ENCODE measurements at places on chromosomes 6 and 20.

DNA sequence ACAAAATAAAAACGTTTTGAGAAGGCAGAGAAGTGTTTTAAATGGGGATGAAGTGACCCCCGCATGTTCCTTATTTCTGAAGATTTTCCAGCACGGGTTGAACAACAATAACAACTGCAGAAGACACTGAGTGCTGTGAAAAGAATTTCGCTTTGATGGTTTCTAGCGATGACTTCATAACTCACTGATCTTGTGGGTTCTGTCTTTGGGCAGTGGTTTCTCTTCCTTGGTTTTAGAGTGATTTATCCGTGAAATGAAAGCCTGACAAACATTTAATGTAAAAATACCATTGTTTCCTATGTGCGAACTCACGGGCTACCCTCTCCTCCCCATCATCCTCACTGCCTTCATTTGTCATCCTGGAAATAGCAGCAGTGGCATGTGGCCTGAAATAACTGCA, 793.9 kb downstream of the QKI start:
- no peak for DNase-seq

GRCh38 chr20:59025511-59025910, 6.3 kb downstream of the TUBB1 start:
- DNase-seq, result no peak

- peak; percentile 58 for DNase-seq
Measured at GRCh38 chr6:118618676-118619377, 32.6 kb downstream of the CEP85L start.

DNA sequence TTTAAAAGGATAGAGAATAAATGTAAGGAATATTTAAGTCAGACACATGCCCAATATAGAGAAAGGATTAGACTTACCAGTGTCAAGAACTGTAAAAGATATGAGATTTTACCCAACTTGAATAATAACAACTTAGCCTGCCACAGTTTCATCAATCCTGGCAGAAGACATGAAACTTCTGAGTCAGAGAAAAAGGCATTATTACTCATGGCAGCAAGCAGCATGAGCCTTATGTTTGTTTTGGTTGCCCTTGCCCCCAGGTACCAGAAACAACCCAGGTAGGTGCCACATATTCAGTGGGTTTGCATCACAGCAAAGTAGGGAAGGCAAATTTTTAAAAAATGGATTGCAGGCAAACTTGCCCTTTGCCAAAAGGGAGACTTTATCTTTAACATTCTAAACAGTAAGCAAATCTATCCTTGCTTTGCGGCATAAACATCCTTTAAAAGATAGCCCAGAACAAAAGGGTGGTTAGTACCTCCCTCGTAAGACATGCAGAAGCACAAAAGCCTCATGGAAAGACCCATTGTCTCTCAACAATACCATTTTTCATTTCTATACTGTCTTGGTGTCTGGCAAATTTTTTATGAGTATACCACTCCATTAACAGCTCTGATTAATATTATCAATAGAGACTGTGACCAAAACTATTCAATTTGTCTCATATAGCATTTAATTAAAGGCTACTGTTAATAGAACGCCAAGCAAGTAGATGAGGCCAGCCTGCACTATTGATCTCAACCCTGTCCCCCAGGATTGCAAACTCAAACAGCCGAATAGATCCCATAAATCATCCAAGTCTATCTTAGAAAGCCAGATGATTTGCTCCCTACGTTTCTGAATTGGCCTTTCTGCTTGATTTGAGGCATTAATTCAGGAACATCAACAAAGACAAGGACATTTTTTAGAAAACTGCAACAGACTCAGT, 185.1 kb downstream of the COL19A1 start:
- DNase-seq, result no peak

DNA sequence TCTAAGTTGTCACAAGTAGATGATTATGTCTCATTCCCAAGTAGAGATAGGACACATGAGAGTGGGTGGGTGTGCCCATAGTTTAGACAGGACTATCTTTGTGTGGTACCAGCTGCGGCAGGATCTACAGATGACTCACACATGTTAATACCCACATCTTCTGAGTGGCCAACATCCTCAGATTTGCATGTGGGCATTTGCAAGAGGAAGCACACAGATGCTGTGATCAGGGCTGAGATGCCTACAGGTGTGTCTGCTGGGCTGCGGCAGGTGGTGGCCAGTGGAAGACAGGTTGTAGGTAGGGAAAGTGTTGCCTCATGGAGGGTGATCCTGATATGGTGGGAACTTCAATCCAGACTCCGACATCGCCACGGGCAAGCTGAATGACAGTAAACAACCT, 50.8 kb downstream of the UTRN start:
- DNase-seq, result peak; percentile 57

- no peak for DNase-seq
Measured at GRCh38 chr6:137949686-137950390, 82.8 kb downstream of the TNFAIP3 start.

- no peak for DNase-seq
Measured at GRCh38 chr6:170076466-170077165, 214.3 kb downstream of the DLL1 start.

- no peak for DNase-seq
Measured at GRCh38 chr6:107658920-107659865, 164.9 kb downstream of the SCML4 start.

- DNase-seq, result no peak
Measured at GRCh38 chr20:62745952-62746288, 37.3 kb downstream of the NTSR1 start.

DNA sequence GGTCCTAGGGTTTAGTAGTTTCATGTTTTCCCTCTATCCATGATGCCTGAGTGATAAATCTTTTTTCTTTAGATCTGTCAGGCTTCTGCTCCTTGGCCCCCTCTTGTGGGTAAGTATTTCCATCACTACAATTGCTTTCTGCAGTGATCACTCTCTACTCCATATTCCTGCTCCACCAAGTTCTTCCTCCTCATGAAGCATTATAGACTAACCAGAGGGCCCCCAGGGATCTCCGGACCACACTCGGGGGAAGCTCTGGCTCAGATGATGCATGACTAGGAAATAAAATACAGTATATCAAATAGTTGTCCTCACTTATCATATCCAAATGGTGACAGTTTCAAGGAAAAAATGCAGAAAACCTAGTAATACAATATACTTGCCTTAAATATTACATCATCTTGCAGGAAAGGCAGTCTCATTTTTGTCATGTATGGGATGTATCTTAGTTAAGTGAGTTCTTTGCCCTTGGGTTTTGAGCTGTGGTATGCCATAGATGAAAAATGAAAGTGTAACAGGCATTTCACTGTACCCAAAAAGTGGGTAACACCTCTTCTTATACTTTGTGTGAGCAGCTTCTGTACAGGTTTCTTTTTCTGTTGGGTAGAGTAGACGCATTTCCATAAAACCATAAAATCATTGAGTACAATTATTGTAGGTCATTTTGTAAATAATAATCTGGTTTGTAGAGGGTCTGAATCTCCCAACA, 200.9 kb upstream of the EYA4 start:
- no peak for DNase-seq

DNA sequence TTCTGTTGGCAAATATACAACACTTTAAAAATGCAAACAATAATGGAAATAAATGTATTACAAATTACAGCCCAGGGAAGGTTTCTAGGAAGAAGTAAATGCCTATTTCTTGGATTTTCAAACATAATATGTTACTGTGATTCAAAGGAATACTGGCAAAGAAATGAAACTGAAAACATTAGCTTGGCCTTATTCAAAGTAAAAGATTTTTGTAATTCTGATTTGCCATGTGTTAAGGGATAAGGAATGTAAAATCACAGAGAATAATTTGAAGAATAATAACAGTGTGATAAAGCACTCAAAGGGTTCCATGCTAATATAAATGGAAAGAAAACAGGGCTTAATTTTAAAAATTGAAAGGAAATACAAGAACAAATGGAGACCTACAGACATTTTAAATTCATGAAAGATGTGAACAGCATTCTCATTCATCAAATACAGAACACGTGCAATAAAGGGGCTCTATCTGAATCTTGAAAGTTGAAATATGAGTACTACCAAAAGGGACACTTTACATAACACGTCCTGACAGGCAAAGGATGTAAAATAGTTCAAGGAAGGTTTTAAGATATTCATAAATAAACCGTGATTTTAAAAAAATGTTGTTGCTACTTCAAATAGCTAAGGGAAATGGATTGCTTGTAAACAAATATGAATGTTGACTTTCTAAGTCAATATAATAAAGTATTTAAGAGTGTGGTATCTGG, 138.1 kb downstream of the RFPL4B start:
- no peak for DNase-seq

DNA sequence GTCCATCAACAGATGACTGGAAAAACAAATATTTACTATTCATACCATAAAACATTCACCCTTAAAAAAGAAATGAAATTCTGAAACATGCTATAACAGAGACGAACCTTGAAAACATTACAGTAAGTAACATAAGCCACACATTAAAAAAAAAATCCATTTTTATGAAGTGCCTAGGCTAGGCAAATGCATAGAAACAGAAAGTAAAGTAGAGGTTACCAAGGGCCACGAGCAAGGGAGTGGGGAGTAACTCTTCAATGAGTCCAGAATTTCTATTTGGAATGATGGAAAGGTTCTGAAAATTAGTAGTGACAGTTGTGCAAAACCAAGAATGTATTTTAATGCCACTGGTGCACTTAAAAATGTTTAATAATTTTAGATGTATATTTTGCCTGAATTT, 47.7 kb downstream of the STAU1 start:
- no peak for DNase-seq

GRCh38 chr6:16205377-16206144, 32.8 kb upstream of the GMPR start:
- DNase-seq, result no peak

- DNase-seq, result no peak
Measured at GRCh38 chr6:139277161-139277560, 14.6 kb downstream of the TXLNB start.

DNA sequence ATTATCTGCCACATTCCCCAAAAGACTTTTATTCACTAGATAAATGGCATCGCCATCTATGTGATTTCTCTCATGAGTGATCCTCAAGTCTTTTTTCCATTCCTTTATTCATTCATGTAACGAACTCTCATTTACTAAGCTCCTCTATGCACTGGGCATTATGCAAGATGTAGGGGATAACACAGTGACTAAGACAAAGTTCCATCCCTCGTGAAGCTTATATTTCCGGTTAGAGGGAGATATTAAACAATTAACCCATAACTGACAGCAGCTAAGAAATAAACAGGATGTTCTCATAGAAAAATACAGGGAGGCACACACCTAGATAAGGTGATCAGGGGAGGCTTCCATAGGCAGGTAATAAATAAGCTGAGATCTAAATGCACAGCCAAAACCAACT, 17.2 kb upstream of the PREX1 start:
- no peak for DNase-seq

GRCh38 chr6:121994919-121995318, 404.5 kb upstream of the HSF2 start:
- no peak for DNase-seq

DNA sequence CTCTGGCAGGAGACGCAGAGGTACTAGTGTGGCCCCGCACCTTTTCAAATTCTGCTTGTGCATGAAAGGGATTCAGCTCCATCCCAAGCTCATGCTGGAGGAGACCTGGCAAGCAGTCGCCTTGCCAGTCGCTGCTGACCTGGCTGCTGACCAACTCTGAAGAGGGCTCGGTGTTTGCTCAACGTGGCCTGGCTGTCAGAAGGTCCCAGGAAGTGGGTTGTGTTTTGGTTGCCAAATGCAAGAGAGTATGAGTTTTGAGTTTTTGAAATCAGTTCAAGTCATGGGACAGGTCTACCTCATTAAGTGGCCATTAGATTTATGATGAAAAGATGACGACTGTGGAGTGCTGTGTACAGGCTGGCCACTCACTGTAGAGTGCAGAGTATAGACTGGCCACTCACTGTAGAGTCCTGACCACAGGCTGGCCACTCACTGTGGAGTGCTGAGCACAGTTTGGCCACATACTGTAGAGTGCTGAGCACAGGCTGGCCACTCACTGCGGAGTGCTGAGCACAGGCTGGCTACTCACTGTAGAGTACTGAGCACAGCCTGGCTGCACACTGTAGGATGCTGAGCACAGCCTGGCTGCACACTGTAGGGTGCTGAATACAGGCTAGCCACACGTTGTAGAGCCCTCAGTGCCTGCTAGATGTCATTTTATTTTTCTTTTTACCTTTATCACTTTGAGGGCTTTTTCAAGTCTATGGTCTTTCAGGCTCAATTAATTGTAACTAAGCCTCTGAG, 193.9 kb downstream of the ZNF217 start:
- DNase-seq, result no peak

DNA sequence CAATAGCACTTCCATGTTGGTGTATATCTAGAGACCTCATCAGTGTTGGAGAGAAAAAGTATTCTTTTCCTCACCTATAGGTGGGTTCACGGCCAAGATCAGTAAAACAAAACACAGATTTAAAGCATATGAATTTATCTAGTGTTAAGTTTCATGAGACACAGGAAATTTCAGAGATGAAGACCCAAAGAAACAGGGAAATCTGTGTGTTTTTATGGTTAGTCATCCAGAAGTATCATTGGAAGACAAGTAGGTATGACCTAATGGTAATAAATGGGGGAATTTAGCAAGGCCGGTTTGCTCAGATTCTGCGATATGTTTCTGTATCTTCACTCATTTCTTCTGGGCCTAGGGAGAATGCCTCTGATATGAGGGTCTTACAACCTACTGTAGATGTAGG, 419.6 kb upstream of the MARCKS start:
- DNase-seq, result no peak

GRCh38 chr6:169839898-169840631, 88.6 kb downstream of the ERMARD start:
- peak; percentile 14 for DNase-seq

DNA sequence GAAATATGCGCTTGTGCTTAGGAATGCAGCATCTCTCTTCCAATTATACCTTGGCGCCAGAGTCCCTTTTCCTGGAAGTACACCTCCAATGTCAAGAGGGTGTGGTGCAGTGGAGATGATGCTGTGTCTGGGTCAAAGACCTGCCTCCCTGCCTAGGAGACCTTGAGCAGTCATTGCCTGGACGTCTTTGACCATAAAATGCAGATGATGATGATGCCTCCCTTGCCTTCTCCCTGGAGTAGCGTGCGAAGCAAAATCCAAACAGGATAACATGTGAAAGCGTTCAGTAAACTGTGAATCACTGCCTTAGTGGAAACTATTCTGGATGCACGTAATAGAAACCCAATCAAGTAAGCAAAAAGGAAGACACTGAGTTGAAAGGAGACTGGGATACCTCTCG, 97.4 kb upstream of the ARMC2 start:
- DNase-seq, result no peak

- no peak for DNase-seq
Measured at GRCh38 chr20:54133434-54134427, 40.1 kb downstream of the CYP24A1 start.

GRCh38 chr20:59014680-59015389, 4.4 kb upstream of the TUBB1 start:
- no peak for DNase-seq

GRCh38 chr6:108838101-108838717, 10.0 kb upstream of the ARMC2 start:
- DNase-seq, result no peak

- DNase-seq, result no peak
Measured at GRCh38 chr6:168448243-168448855, 7.4 kb downstream of the SMOC2 start.

DNA sequence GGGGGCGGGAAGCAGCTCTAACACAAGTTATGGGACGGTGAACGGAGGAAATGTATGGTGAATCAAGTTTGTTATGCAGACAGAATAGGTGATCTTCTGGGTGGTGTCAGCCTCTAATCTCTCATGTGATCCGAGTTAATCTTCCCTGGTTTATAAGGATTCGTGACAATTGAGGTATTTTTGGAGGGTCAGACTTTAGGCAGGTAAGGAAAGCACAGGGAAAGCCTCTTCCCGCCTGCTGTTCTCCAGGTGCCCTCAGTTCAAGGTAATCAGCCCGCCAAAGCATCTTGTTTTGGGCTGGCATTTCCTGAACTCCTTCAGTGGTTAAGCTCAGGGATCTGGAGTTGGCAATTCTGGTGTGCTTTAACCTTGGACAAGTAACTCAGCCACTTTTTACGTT, 1.2 kb downstream of the CSTF1 start:
- no peak for DNase-seq
